ENCODE measurements at places on chromosomes 11 and 22.

GRCh38 chr11:47143322-47143721, 33.4 kb downstream of the ARFGAP2 start:
- DNase-seq, result no peak

DNA sequence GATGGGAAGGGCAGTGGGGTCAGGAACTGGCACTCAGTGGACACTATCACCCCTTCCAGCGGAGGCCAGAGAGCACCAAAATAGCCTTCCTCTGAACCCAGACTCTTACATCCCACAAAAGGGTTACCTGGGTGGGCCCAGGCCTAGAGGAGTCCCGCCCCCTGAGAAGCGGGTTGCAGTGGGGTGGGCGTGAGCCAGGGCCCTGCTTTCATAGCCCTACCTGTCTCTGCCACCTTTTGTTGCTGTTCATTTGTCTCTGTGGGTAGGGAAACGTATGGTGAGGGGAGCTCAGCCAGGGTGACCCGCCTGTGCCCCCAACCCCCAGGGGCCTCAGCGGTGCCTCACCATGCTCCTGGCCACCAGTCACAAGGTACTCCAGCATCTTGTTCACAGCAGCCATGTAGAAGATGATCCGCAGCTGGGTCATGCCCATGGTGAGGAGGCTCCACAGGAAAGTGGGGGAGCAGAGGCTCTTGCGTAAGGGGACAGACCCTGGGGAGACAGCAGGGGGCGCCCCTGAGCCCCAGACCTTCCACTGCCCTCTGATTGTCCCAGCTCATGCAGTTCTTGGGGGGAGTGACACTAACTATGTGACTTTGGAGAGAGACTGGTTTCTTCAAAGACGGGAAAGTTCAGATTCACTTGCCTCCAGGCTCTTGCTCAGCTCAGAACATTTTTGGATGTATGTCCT, 24.0 kb downstream of the SLC43A1 start:
- DNase-seq, result no peak

- no peak for DNase-seq
These were observed 18.0 kb downstream of the TBRG1 start for GRCh38 chr11:124640666-124641065.

DNA sequence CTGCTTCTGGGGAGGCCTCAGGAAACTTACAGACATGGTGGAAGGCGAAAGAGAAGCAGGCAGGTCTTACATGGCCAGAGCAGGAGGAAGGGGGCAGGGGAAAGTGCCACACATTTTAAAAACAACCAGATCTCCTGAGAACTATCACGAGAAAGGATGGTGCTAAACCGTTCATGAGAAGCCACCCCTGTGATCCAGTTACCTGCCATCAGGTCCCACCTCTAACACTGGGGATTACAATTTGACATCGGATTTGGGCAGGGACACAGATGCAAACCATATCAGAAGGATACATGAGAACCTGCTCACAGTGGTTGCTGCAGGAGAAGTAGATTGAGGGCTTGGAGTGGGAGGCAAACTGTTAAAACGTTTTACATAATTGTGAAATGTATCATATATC, 152.2 kb downstream of the ADAMTS15 start:
- DNase-seq, result no peak

DNA sequence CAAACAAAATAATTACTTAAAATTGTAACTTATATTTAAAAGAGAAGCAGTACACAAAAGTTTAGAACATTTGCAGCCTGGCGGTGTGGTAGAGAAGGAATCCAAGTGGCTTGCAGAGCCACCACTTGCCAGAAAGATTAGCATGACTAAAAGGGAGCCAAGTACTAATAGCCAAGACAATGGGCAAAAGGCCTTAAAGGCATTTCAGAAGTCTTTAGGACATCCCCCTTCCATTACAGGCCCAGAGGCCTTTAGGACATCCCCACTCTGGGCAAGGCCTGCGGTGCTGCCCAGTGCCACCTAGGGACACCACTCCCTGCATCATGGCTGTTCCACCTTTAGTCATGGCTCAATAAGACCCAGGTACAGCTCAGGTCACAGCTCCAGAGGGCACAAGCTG, 32.4 kb downstream of the TMEM225 start:
- no peak for DNase-seq

- DNase-seq, result no peak
These were observed 34.7 kb downstream of the RNF169 start for GRCh38 chr11:74783241-74783871.

- DNase-seq, result no peak
These were observed 17.9 kb downstream of the TTC17 start for GRCh38 chr11:43376594-43376993.

DNA sequence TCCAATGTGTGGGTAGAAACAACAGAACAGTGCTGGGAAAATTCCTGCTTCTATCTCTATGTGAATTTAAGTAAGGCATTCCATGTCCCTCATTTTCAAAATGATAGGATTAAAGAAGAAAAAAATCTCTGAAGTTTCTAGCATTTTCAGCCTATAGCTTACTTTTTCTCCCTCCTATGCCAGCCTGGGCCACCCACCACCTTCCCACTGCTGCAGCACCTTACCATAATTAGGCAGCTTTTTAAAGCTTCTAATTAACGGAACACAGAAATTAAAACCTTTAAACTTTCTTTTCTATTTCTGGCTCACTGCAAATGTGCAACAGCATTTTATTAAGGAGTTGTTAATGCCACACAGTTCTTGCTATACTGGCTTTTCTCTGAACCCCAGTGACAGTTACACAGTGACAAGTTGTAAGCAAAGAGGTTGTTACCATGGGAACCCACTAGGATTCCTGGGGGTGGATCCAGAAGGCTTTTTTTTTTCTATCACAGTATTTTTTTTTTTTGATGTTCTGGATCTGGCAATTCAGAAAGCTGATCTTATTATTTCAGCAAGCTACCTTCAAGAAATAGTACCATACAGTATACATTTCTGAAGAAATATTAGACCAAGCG, 20.2 kb downstream of the CELF1 start:
- DNase-seq, result no peak

GRCh38 chr22:37559901-37560607, at the start of gene CDC42EP1:
CDC42EP1 (plus strand) TSS chr22:37560480; CDS start chr22:37566350, 5,870 bp downstream.
- peak; percentile 25 for DNase-seq

- no peak for DNase-seq
These were observed 80.1 kb downstream of the C2CD3 start for GRCh38 chr11:74090701-74091100.

DNA sequence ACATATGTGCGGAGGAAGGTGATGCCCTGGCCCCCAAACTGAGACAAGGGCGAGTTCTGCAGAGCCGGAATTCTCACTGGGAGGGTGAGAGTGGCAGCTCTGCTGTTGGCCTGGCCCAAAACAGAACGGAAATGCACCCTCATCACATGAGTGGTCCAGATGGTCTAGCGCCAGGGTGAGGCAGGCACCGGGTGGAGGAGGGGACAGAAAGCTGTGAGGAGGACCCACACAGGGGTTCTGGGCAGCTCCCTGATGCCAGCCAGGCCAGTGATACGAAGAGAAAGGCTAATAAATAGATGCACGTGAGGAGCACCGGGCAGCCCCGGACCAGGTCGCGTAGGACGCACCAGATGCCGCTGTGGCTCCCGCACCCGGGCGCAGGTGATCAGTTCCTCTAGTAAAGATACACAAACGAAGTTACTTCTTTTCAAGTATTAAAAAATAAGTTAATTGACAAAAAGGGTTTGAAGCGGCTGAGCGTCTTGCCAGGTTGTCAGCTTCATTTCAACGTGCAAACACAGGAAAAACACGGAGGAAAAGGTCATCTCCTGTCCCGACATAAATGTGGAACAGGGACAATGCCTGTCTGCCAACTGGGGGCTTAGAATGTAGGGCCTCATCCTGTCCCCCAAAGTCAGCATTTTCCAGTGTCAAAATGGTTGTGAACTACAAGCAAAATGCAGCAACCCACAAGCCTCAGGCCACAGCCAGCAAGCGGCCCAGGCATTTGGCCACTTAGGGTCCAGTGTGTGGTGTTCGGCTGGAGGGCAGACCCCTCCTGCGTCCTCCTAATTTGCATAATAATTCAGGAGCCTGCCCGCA, 15.3 kb upstream of the BID start:
- no peak for DNase-seq

- DNase-seq, result no peak
These were observed 2.3 kb downstream of the ATM start for GRCh38 chr11:108224911-108225786.

DNA sequence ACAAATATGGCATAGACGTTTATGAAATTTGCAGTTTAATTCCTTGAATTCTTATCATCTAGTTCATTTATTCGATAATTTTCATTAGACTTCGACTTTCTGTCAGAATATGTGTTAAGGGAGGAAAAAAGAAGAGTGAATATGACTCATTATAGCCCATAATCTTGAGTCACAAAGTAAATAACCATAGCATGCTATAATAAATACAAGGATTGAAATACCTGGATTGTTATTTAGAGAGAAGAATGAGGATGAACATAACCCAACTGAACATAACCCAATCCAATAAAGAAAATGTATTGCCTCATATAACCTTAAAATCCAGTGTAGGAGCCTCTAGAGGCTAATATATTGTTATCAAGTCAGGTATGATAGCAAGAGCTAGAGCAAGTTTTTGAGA, 1858.3 kb upstream of the RAG2 start:
- DNase-seq, result no peak

DNA sequence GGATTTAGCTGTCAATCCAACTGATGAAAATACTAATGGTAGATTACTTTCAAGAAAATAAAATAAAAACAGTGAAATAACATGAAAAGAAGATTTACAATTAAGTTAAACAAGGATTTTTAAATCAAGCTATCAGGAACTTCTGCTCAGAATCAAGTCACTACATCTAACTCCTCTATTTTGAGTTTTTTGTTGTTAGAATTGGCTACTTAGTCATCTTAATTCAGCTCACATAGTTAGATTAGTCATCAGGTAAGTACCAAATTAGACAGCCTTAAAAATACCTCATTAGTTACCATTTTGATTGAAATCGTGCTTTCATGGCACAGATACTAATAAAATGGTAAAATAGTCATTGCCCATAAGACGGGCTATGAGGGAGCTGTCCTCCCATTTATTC, 35.8 kb downstream of the BTG4 start:
- no peak for DNase-seq

DNA sequence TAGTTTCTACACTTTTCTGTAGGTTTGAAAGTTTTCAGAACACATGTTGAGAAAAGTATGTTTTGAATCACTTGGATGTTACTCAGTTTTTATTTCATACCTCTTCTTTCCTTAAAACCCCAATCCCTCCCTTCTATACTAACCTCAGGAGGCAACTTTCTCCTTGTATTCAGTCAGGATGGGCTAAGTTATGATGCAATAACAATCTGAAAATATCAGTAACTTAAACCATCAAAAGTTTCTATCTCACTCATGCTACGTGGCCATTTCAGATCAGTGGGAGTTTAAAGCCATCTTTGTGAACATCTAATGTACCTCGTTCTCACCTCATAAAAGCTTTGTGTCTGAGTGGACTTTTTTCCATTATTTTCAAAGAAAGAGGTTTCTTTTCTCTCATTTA, 86.2 kb downstream of the NXPE2 start:
- DNase-seq, result no peak

GRCh38 chr11:126660761-126661425, 305.4 kb downstream of the ST3GAL4 start:
- no peak for DNase-seq

DNA sequence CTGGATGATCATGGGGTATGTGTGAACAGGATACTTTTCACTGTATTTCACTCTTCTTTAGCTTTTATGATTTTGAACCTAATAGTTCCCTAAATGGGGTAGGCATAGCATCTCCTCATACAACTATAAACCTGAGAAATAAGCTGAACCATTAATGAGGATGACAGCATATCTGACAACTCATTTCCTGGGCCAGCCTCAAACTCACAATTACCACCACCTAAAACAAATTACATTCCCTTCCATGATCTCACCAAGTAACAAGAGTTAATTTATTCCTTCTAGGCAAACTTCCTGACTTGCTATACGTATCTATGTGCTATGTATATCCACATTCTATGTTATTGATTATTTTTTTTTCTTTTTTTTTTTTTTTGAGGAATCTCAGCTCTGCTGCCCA, 23.0 kb downstream of the SIK3 start:
- DNase-seq, result no peak

DNA sequence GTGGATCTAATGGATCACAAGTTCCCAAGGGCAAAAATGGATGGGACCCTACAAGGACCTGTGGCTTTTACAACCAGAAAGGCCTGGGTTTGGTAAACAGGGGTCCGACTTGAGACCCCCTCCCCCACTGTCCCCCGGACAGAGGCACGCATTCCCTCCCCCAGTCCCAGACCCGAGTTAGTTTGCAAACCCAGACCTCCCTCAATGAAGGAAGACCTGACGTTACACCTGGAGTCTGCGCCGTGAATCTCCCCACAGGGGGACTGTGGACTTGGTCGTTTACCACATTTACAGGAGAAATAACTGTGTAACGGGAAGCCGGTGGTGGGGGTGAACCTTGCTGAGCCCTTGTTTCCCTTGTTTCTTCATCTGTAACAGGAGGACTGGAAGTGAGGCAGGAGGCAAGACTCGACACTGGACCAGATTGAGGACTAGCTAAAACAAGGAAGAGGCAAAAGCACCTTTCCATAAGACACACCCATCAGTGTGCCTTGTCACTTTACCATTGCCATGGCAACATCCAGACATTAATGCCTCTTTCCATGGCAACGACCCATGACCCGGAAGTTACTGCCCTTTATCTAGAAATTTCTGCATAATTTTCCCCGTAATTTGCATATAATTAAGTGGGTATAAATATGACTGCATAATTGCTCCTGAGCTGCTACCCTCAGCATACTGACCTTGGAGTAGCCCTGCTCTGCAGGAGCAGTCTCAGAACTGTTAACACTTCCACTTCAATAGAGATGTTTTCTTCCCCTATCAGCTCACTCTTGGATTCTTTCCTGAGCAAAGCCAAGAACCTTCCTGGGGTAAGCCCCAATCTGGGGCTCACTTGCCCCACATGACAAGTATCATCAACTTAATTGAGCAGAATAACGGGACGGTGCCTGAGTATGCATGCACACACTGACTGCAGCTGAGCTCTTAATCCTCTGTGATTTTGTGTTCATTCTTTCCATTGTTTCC, 25.4 kb downstream of the PDGFB start:
- DNase-seq, result no peak

DNA sequence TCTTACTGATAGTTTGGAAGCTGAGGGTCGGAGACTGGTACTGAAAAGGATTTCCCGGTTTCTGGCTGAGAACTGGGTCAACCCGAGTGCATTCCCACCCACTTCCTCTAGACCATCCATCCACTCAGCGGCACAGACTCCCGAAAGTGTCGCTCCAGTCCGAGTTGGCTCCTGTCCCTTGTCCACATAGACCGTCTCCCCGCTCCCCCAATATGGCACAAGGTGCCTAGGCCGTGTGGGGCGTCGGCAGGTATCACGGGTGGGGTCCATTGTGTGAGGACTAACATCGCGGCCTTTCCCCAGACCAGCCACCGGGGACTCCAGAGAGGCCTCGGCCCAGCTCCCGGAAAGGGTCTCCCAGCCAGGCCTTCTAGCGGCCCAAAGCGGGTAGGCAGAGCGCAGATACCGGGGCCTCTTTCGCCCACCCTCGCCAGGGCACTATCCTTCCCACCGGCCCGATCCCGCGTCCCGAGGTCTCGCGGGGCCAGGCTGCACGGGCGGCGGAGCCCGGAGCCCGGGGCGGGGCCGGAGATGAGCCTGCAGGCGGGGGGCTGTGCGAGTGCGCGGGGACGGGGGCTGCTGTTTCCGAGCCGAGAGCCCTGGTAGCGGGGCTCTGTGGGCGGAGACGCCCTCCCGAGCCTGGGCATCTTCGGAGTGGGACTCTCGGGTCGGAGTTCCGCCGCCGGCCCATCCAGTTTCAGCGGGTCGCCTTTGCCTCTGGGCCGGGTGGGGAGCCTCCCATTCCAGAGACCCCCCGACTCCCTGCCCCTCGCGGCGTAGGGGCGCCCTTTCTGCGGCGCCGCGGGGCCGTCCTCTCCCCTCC, 21.1 kb downstream of the SERPINH1 start:
- DNase-seq, result peak; percentile 66

All from T1000 (cell line).